ENCODE measurements at places on chromosomes 1 and 21. TPM values are rescaled to one million over a fixed set of nuclear protein-coding genes. Genes with fewer than 3 reads are reported as not detected.

DNA sequence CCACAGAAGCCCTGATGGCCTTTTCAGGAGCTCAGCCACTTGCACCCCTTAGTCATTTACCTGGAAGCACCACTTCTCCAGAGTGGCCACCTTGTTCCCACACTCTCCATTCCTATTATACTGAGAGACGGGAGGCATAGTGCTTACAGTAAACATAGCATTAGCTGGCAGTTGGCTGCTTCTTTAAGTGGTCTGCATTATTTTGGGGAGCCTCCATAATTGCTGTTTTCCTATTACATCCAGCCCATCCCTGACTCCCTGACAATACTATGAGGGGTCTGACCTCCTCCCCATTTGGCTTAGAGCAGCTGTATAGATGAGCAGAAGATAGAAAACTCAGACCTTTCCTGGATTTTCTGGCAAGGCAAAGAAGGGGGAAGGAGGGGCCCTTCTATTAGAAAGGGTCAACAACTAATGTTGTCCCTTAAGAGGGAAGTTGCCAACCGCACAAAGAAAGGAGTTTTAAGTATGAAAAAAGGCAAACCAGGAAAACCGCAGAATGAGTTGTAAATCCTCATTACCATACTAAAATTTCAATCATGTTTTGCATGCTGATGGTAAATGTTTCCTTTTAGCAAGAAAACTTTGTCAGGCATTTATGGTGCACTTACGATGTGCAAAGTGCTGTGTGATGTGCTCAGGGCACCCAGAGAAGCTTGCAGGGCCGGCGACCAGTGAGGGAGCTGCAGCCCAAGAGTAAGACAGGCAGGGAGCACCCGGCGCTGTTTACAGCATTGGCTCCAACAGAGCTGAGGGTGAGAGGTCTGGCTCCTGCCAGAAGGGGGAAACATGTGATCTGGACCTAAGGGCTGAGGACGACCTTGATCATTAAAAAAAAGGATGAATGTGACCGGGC, 167.3 kb downstream of the ZZZ3 start:
- no peak for DNase-seq

DNA sequence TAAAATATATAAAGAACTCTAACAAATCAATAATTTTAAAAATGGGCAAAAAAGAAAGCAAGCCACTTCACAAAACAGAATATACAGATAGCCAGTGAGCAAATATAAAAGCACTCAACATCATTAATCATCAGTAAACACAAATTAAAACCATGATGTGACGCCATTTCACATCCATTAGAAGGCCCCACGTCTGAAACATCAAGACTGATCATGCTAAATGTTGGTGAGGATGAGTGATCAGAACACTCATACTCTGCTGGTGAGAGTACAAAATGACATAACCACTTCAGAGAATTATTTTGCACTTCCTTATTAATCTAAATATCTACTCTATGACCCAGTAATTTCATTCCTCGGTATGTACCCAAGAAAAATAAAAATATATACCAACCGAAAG, 512.2 kb upstream of the NR5A2 start:
- no peak for DNase-seq

Gene TAS1R3
- 0.49 TPM for polyA plus RNA-seq

Gene TP73
- 1.1 TPM for polyA plus RNA-seq

- DNase-seq = no peak
Measured at GRCh38 chr1:25993197-25993951, 4.5 kb downstream of the PAFAH2 start.

Gene PPP1R12B
- polyA plus RNA-seq = 23.1 TPM

DNA sequence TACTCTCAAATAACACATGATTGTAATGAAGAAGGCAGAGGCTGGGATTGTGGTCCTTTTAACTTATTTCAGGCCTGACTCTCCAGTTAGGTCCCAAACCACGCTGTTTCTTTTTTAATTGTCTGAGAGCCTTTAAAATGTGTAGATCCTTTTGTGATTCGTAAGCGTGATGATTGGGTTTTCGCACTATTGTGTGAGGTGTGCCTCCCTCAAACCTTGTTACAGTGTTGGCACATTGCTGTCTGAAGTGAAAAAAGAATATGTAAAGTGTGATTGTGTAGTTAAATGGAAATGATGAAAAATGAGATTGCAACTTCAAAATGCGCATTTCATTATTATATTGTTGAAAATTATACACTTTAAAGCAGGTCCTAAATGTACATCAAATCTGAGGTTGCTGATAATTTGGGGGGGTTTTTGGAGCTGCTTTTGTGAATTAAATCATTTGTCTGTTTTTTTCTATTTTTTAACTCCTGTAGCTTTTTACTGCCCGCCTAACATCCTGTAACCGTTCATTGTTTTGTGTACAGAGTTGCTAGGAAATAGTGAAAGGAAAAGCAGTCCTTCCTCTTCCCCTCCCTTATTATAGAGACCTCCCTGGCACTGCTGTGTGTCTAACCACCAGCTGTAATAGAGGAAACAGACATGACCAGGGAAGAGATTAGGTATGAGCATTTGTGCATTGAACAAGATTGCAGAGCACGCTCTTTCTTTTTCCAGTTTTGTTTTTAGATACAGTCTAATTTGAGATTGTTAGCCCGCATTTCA, 43.3 kb downstream of the IARS2 start:
- DNase-seq = peak; percentile 14

Gene LEFTY1
- polyA plus RNA-seq = 6.7 TPM

DNA sequence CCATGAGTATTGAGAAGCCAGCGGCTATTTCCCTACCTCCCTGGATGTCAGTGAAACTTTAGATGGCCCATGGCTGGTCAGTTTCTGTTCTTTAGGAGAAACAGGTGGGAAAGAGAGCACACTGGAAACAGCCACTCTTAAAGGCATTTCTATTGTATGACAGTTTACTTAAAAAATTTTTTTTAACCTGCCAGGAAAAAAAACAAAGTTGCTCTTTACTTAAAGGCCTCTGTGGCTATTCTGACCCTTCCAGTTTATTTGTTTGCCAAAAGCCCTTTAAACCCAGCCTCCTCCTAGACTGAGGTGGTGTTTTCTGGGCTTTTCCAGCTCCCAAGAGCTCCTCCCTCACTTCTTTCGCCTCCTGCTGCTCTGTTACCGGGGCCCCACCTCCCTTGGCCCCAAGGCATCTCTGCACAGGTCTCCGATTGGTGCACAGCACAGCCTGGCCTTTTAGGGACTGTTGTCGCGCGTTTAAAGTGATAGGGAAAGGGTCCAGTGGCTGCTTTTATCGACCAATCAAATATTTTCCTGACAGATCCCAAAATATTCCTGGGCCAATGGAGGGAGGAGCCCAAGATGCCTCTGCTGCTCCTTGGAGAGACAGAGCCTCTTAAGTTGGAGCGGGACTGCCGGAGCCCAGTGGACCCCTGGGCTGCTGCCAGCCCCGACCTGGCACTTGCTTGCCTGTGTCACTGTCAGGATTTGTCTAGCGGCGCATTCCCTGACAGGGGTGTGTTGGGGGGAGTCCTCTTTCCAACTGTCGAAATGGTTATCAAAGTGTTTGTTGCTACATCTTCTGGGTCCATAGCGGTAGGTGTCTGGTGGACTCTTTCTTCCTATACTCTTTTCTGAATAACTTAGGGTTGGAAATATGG, at the start of gene SH3BGR:
TSS of gene SH3BGR (plus strand) at position 639 of the 875 bp plus-strand sequence. CDS start at position 766, 127 bp downstream.
- no peak for DNase-seq

DNA sequence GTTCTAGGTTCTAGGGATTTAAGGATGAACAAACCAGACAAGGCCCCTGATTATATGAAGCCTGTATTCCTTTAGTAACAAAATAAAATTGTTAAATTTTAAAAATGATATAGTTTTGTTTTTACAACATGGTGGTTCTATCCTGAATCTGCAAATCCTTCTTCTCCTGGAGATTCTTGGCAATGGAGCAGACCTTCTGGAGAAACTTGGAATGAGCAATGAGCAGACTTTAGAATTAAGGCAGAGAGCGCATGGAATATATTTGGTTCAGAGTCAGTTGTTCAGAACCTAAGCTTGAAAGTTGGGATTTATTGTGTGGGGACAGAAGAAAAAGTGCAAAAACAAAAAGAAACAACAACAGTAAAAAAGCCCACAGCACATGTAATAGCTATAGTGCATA, 381.1 kb downstream of the ADGRL2 start:
- DNase-seq = no peak

Data from renal pelvis (tissue), 12 donors.